T-cell (primary cell): ENCODE measurements at places on chromosomes 12 and 14.

GRCh38 chr14:104445086-104445485 lies 134.5 kb upstream of the C14orf180 start:
- DNase-seq = no peak

- no peak for DNase-seq
Observed at GRCh38 chr14:90627478-90627877, 188.8 kb downstream of the TTC7B start.

- DNase-seq = no peak
Observed at GRCh38 chr12:96501133-96501761, 11.9 kb downstream of the CFAP54 start.

- DNase-seq = no peak
Observed at GRCh38 chr14:79493081-79493645, 718.1 kb downstream of the DIO2 start.

DNA sequence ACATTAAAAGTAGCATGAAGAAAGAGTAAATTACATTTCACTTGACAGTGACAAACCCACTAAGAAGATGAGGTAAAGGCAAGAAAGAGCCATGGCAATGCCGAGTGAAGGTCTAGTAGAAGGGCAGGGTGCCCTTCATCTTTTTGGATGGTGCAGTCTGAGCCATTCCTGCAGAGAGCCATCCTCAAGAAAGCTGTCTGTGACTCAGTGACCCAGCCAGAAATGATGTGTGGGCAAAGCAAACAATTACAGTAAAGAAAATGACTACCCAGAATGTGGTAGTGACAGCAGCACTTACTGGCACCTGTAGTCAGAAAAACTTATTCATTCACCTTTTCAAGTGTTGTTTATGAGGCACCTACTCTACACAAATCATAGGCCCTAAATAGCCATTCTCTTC lies 281.7 kb downstream of the DUSP6 start:
- DNase-seq = no peak

DNA sequence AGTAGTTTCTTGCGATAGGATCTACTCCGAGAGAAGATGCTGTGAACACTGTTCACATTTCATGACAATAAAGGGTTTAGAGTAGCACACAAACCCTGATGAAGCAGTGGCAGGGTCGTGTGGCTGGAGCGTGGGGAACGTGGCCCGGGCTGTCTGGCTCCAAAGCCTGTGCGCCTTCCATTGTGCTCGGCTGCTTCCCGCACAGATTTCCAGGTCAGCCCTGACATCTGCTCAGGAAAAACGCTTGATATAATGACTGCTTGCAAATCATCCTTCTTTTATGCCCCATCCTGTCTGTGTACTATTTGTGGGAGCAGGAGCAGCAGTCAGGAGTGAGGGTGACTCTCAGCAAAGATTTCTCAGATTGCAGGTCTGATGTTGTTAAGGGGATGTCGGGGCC lies 78.6 kb downstream of the EML1 start:
- DNase-seq = no peak

DNA sequence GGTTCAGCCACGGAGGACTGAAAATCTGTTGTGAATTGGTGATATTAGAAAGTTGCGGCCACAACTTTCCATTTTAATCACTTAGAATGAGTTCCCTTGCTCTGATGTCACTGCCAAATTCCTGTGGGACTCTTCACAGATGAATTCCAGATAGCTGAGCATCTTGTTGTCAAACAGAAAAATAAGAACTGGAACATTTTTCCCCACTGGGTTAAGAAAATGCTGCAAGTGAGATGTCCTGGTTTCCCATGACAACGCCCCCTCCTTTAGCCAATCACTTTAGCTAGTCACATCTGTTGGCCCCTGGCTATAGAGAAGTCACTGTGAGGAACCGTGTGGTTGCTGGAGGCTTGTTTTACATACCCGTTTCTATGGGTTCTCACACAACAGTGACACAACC lies 135.9 kb downstream of the KTN1 start:
- DNase-seq = no peak

DNA sequence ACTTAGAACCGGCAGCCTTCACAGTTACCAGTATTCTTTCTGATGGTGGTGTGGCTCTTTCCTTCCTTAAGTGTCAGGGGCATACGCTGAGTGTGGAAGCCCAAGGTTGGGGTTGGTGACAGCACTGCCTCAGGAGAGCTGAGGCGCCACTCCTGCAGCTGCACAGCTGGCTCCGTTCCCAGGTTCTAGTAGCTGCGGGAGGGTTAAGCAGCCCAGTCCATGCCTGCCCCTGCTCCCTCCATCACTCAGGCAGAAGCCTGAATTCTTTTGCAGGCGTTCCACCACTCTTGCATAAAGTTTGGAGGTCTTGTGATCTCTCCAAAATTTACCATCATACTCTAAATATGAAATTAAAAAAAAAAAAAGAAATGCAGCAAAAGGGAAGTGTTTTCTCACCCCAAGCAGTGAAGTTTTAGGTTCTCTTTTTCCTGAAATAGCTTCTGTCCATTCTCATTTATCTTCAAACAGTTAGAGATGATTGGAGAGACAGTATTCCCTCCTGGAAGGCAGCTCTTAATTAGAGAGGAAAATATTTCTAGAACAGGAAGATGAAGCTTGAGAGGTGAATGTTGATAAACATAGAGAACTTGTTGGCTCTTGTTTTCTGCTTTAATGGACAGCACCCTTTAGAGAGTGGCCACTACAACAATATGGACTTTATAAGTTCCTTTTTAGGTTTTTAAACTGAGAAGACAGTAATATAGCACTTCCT lies 136.1 kb downstream of the FGD4 start:
- no peak for DNase-seq

DNA sequence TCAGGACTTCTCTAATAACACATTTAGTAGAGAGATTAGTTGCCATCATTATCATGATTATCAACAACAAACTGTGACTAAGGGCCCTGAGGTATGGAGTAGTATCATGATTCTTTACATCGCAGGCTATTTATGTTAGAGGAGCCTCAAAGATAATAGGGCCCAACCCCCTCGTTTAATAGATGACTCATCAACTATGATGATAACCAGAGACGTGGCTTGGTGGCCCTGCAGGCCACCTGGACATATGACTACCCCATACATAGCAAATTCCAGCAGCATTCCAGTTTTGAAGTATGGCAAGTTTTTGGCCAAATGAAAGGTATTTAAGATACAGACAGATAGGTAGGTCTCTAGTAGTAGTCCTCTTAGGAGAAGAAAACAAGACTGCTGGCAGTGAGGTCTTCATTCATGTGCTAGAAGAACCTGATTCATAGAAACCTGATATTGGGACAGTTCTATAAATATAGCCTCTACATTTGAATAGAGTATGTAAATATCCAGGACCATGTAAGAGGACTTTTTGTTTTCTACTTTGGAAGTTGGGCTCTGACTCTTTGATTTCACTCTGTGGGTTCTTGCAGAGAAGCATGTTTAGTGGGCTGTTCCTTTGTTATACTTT lies 5.6 kb downstream of the RIC8B start:
- no peak for DNase-seq

DNA sequence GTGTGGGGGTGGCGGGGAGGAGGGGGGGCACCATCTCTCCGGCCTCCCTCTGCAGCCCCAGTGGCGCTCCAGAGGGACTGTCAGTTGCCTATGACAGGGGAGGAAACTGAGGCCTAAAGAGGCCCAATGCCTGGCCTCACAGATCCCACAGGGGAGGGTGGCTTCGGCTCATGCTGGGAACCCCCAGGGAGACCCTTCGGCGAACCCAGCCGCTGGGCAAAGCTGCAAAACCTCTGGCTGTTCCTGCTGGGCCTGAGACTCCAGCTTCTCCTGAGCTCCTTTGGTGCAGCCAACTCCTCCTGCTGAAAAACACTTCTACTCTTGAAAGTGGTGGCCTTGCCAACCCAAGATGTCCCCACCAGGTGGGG lies 170.1 kb upstream of the RTL1 start:
- no peak for DNase-seq

DNA sequence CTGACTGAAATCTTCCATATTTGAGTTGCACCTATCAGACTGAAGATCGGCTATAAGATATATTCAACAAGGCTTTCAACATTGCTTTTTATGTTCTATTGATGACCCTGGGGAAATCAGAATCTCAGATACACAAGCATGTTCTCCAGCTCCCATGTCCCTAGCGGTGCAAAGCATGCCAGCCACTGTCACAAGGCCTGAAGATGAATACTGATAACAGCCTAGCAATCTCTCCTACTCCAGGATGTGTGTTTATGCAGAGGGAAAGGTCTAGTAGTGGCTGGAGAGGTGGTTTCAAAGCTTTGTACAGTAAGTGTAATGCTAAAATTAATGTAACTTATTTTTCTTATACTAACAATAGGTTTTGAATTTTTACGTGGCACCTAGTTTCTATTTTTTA lies 64.6 kb downstream of the SOX5 start:
- no peak for DNase-seq

GRCh38 chr12:91561958-91562325 lies 379.3 kb upstream of the DCN start:
- DNase-seq = no peak

- no peak for DNase-seq
Observed at GRCh38 chr14:73795974-73796373, 55.7 kb upstream of the PTGR2 start.

DNA sequence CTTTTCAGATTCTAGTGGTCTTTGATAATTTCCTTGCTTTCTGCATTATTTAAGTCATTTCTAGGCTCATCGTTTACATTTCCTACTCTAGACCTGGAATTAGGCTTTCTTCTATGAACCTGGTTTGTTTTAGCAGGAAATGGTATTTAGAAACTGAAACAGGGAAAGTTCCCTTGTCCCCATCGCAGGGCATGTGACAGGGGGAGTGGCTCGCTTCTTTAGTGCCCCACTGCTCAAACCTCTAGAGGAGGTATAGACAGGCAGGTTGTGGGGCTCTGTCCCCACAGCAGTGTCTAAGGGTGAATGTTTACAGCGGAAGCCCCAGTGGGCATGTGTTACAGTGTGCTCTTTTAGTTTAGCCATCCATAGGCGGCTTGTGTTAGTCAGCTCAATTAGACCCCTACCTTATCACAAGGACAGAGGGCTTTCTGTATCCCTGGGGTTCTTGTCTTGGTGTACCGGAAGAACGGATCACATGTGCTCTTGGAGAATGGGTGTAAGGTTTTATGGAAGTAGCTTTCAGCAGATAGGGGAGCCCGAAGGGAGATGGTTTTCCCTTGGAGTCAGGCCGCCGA lies 25.0 kb downstream of the IFT81 start:
- DNase-seq = no peak

GRCh38 chr12:45789025-45789424 lies 59.5 kb downstream of the ARID2 start:
- DNase-seq = no peak

DNA sequence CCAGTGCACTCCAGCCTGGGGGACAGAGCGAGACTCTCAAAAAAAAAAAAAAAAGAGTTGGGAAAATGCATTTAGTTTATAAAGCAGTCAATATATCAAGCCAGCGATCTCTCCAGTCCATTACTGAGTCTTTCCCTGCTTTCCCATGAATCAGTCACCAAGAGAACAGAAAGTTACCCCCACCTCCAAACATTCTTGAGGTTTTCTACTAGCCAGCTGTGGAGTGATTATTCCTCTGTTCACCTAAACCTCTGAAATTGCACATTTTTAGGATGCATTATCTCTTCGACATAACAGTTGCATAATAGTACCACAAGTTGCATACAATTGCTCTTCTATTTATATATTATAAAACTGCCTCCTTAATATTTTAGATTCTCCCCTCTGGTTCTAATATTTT lies 134.8 kb upstream of the DIO3 start:
- no peak for DNase-seq

DNA sequence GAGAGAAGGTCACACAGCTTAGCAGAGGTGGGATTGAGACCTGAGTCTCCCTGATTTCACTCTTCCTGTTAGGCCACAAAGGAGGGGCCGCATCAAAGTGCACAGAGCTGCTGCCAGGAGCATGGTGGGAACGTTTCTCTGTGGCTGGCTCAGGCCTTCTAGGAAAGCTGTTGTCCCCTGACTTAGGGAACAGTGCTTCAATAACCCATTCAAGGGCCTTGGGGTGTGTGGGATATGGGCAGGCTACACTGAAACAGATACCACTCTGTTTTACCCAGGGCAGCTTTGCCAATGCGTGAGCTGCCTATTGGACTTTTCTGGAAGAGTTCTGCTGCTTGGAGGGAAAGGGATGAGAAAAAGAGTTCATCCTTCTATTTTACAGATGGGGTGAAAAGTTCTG lies 110.0 kb downstream of the ADCK1 start:
- DNase-seq = no peak

- no peak for DNase-seq
Observed at GRCh38 chr12:46693518-46693917, 132.3 kb downstream of the SLC38A4 start.

GRCh38 chr14:38279572-38279971 lies 23.7 kb upstream of the CLEC14A start:
- DNase-seq = no peak

GRCh38 chr14:96660123-96660522 lies 137.1 kb upstream of the VRK1 start:
- no peak for DNase-seq

DNA sequence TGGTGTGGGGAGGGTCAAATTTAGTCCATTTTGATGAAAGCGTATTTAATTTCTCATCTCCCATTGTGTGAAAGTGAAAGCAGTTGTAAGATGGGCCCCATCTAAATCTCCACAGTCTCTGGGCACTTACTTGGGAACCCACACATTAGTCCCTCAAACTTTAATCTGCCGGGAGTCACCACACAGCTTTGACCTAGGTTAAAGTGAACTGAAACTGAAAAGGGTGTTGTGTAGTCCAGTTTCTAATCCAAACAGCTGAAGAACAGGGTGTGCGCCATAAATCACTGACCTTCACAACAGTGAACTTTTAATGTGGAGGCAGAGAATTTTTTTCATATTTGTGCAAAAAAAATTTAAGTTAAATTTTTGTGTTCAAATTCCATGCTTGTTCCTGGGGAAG lies 48.4 kb upstream of the PTPRO start:
- DNase-seq = no peak

GRCh38 chr14:63662776-63663175 lies 21.1 kb upstream of the WDR89 start:
- DNase-seq = no peak

GRCh38 chr12:65970821-65971220 lies 146.5 kb downstream of the HMGA2 start:
- no peak for DNase-seq

GRCh38 chr12:115341442-115341841 lies 657.5 kb upstream of the TBX3 start:
- no peak for DNase-seq

DNA sequence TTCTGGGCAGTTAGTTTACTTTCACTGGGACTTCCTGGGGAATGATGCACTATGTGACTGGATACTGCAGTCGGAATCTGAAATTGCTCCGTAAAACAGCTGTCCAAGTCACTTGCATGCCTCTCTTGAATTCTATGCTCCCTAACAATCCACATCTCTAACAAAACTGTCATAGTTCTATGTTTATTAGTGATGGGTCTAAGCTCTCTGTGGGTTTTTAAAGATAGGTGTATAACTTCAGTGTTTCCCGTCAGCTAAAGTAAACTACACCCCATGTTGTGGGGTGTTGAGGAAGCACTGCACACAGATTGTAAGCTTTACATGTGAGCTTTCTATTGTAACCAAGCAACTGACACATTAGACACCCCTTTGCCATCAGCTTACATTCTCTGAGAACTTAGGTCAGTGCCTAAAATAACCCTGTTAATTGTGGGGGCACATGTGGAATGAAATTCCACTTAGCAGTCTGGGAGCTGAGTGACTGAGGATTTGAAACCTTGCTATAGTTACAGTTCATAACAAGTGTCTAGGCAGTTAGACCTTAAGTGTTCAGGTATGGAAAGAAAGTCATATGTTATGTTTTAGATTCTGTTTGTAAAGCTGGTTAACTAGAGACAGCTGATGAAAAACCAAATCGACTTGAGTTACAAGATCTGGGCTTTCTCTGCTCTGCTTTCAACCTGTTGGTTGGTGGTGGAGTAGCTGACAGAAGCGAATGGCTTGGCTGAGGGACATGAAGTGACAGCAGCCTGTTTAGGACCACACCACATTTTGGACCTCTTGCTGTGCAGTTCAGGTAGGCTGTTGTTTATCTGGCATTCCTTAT lies 165.7 kb downstream of the AKAP6 start:
- DNase-seq = no peak
